ENCODE measurements at places on chromosomes 12 and 14.

DNA sequence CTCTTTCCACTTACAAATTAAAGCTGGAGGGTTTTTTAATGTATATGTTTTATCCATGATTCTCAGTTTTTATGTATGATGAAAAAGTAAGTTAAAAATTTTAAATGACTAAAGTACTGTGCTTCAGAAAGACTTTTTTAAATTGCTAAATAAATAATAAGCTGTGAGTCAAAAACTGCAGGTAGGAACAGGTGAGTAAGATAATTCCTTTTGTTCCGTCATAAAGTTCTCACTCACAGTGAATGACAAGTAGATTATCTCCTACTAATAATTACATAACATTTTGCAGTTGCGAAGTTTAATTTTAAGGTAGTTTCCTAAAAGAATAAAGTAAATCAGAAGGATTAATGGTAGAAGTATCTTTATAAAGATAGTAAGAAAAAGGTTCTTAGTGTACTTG is 78.0 kb downstream of the PRKCH start:
- DNase-seq = no peak

DNA sequence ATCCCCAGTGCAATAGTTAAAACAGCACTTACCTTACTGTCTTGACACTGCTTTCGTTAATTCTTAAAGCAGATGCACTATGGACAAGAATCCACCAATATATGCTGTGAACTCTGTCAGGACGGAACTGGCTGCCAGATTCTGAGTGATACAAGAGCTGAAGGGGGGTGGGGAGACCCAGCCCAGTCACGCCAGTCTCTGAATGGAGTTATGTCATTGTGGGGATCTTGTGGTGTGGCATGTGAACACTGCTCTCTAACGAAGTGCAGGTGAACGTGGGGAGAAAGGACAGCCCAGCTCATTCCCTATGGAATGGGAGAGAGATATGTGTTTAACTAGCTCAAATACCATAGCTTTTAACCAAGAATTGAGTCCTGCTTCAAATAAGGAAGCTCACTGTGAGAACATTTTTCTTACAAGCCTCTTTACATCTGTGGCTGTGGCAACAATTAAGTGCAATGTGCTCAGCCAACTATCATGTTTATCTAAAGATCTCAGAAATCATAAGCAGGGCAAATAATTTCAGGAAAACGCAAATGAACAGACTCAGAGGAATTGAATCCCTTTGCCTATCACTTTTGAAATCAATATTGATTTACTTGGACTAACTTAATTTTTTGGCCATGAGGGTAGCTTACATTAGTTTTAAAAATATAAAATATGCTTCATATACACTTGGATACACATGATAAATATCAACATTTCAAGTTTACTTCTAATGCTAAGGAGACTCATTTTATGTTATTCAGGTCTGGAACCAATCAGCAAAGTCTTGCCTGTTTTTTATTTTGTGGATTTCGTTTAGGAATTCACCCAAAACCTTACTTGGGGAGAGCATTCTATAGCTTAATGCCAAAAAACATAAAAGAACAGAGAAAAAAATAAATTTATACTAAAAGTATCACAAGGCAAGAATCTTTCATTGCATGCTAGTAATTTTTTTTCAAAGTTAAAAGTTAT is at the start of gene LUM:
TSS of gene LUM (minus strand) at position 129 of the 960 bp plus-strand sequence. CDS start 2,515 bp downstream, outside the sequence.
- DNase-seq = no peak

GRCh38 chr14:104528496-104528895 is 51.1 kb upstream of the C14orf180 start:
- no peak for DNase-seq

DNA sequence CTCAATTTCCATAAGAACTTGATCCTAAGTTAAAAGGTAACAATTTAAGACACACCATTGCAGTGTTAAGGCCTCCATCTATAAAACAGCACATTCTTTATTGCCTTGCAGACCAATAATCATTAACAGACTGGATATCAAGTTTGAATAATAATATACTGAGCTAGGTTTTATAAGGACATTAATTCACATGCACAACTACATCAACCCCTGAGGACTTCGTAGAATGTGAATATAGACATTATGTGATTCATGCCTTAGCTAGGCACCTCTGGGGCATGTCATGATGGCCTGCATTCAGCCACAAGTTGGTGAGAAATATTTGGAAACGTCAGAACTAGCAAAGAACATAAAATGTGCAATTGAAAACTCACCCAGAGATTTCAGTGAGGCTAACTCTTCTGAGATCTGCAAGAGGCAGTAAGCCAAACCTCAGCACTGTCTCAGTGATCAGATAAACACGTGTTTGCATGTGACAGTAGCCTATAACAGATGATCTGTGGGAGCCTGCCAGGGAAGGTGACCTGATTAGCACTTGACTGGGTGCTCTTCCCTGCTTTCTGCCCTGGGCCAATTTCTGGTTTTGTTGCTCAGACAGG is 492.2 kb downstream of the FLRT2 start:
- no peak for DNase-seq

GRCh38 chr12:106089935-106090334 is 48.8 kb downstream of the NUAK1 start:
- no peak for DNase-seq

- DNase-seq = no peak
These were observed 28.9 kb upstream of the PAPLN start for GRCh38 chr14:73208390-73208789.

DNA sequence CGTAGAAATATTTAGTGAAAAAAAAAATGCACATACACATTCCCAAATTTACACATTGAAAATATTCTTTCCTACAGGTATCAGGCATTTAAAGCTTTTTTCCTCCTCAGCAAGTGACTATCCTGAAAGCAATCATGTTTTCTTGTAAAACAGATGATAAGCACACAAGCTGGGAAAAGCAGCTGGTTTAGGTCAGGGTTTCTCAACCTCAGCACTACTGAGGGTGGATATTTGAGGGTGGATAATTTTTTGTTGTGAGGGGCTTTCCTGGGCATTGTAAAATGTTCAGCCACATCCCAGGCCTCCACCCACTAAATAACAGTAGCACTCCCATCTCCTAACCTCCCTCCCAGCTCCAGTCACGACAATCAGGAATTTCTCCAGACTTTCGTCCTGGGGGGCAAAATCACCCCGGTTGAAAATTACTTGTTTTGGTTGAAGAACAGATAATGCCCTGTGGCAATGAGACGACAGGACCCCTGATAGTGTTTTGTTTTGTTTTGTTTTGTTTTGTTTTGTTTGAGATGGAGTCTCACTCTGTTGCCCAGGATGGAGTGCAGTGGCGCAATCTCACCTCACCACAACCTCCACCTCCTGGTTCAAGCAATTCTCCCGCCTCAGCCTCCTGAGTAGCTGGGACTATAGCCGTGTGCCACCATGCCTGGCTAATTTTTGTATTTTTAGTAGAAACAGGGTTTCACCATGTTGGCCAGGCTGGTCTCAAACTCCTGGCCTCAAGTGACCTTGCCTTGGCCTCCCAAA is 15.0 kb upstream of the NT5DC3 start:
- DNase-seq = no peak

DNA sequence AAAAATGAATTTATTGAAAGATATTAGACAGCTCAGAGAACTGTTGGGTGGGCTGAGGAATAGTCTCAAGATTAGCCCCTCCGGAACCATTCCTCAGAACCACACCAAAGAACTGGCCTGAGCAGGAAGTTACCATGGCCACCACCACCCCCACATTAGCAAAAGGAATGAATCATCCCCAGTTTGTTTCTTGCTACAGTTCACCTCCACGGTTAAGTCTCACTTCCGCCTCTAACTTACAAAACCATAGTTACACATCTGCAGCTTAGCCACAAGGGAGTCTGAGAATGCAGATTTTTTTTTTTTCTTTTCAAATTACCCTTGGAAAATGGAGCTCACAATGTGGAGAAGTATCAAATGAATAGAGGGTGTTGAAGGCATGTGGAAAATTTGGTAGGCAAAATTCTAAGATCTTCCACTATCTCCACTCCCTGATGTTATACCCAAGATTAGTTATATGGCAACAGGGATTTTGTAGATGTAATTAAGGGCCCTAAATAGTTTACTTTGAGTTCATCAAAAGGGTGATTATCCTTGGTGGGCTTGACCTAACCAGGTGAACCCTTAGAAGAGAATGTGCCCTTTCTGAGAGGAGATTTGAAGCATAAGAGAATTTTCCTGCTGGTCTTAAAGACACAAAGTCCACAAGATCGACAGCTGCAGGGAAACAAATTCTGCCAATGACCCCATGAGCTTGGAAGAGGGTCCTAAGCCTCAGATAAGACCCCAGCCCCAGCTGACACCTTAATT is 129.8 kb upstream of the KRR1 start:
- DNase-seq = no peak

DNA sequence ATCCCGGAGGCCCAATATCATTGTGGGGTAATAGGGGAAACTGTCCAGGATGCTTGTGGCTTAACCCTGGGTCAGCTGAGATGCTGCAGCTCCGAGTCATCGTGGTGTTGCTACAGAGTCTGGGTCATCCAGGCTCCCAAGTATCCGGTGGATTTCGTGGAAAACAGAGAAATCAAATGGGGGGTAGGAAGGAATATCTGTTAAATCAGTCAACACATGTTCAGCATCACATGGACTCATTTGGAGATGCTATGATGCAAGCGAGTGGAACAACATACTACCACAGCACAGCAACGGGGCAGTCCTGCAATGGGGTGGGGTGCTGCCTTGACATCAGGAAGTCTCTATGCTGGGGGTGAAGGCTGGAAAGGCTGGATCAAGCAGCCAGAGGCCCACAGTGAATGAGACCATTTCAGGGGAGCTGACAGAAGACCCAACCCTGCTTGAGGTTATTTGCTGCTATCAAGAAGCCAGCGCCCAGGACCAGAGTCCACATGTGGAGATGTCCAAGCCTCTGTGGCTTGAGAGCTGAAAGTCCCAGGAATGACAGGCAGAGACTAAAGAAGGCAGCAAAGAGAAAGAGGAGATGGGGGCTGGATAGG is 22.9 kb downstream of the VDR start:
- DNase-seq = no peak

- DNase-seq = no peak
These were observed 64.2 kb downstream of the LGR5 start for GRCh38 chr12:71503579-71504391.

DNA sequence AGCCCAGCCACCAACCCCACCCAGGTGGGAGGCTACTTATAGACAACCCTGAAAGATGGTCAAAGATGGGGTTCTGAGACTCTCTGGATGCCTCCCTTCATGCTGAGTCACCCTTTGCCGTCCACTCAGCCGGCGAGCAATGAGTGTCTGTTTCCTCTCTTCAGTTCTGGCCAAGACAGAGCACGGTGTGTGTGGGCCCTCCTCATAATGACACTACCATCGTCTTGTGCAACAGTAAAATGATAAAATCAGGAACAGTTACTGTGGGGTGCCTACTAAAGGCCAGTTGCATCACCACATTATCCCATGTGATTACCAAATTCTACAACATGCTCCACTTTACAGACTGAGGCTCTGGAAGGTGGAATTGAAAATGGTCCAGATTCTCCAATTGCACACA is 7.0 kb upstream of the BDKRB1 start:
- DNase-seq = no peak

DNA sequence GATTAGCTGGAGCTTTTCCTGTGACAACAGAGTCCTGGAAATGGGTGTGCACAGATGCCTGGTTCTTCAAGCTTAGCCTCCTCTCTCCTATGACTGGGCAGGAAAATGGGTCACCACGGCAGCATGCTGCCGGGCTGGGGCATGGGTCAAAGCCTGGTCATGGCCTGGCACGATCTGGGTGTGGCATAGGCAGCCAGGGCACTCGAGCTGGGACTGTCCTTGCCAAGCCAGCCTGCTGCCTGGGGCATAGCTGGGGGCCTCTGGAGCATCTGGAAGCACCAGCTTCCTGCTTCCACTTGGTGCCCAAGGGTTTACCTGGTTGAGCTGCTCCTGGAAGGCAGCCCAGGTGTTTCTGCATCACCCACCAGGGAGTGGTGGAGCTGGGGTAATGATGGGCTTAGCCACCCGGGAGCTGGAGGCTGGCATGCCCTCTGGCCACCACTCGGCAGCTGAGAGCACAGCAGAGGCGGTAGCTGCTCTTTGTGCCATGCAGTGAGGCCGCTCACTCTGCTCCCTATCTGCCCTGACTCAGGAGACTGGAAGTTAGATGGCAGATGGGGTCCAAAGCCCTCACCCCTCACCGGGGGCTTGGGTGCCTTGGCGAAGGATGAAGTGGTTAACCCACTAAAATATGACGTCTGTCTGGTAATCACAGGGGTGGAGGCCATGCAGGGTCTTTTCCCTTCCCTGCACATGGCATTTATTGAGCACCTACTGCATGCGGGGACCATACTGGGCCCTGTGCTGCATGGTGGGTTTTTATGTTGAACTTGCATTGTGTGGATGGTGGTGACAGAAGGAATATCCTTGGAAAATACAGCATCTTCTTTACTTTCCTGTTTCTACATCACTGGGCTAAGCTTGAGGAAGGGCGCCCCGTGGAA is 1.7 kb downstream of the OTUB2 start:
- no peak for DNase-seq

DNA sequence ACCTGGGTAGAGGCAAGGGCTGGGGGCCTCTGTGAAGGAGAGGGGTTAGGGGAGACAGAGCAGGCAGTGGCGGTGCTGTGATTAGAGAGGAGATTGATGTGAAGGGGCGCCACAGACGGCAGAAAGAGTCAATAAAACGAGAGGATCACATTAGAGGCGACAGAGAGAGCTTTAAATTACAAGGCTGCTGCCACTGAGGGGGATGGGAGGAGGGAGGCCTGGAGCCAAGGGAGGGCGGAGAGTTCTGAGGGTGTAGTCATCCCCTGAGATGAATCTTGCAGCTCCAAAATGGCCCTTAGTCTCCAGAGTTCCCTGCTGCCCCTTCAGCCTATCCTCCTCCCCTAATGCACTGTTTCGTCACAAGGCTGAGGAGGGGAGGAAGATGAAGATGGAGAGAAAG is 12.8 kb downstream of the ZFHX2 start:
- DNase-seq = no peak

DNA sequence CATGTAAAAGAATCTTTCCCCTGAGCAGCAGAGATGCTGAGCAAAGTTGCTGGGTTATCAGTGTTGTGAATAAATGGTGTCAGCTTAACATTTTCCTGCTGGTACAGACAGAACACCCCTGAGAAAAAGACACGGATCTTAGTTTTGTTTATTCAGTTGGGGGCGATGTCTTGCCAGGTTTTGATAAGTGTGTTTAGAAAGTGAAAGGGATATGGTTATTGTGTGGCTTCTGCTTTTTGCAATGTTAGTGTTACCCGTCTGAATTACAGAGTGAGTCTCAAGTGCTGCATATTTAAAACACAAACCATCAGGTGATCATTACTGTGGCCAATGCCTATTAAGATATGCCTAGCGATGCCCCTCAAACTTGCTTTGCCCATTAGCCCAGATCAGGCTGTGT is 864.6 kb upstream of the SEL1L start:
- no peak for DNase-seq

GRCh38 chr14:79605849-79606248 is 605.5 kb downstream of the DIO2 start:
- no peak for DNase-seq

- DNase-seq = no peak
These were observed 473.5 kb downstream of the ETNK1 start for GRCh38 chr12:23098517-23098916.

- no peak for DNase-seq
These were observed 36.2 kb upstream of the SGPP1 start for GRCh38 chr14:63764103-63764502.

Measured in T follicular helper cell (primary cell).